ENCODE measurements at places on chromosomes 13 and 19.
A peak's percentile ranks its signal among the peaks of the same experiment; 100 is the strongest.

- no peak for DNase-seq
These were observed 1.1 kb upstream of the ONECUT3 start for GRCh38 chr19:1752009-1752756.

DNA sequence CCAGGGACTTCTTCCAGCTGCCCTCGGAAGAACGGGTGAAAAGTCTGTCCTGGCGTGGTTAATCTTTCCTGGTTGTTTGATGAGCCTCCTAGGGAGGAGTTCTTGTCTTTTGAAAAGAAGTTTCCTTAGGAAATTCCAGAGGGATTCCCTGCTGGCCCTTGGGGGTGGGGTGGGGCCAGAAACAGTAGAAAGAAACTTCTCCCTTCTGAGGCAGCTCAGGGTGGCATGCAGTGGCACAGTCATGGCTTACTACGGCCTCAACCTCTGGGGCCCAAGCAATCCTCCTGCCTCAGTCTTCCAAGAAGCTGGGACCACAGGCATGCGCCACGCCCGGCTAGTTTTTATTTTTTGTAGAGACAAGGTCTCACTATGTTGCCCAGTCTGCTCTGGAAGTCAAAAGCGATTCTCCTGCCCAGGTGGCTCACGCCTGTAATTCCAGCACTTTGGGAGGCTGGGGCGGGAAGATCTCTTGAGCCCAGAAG, 1.5 kb downstream of the ZNF101 start:
- DNase-seq: no peak

- DNase-seq: no peak
These were observed 237.7 kb upstream of the DACH1 start for GRCh38 chr13:72104656-72105180.

- no peak for DNase-seq
These were observed 279.6 kb downstream of the PCDH20 start for GRCh38 chr13:61136093-61136492.

GRCh38 chr19:16070366-16070990, 5.8 kb upstream of the TPM4 start:
- peak; percentile 91 for DNase-seq

GRCh38 chr19:45182758-45183157, 4.2 kb downstream of the BLOC1S3 start:
- no peak for DNase-seq
